ENCODE measurements at places on chromosomes 1 and 21.

- no peak for DNase-seq
These were observed 157.4 kb downstream of the DNM3 start for GRCh38 chr1:171998711-171999110.

- no peak for DNase-seq
These were observed 182.4 kb downstream of the TRABD2B start for GRCh38 chr1:47814612-47815395.

GRCh38 chr1:153670859-153671627 lies at the start of gene ILF2:
Gene ILF2 (minus strand): TSS chr1:153670993. CDS start chr1:153670922, 71 bp downstream.
- DNase-seq, result peak; percentile 99

- DNase-seq, result no peak
These were observed 10.4 kb upstream of the CELA3B start for GRCh38 chr1:21966247-21967000.

GRCh38 chr1:154403261-154403943 lies 1.7 kb upstream of the IL6R start:
- peak; percentile 52 for DNase-seq

DNA sequence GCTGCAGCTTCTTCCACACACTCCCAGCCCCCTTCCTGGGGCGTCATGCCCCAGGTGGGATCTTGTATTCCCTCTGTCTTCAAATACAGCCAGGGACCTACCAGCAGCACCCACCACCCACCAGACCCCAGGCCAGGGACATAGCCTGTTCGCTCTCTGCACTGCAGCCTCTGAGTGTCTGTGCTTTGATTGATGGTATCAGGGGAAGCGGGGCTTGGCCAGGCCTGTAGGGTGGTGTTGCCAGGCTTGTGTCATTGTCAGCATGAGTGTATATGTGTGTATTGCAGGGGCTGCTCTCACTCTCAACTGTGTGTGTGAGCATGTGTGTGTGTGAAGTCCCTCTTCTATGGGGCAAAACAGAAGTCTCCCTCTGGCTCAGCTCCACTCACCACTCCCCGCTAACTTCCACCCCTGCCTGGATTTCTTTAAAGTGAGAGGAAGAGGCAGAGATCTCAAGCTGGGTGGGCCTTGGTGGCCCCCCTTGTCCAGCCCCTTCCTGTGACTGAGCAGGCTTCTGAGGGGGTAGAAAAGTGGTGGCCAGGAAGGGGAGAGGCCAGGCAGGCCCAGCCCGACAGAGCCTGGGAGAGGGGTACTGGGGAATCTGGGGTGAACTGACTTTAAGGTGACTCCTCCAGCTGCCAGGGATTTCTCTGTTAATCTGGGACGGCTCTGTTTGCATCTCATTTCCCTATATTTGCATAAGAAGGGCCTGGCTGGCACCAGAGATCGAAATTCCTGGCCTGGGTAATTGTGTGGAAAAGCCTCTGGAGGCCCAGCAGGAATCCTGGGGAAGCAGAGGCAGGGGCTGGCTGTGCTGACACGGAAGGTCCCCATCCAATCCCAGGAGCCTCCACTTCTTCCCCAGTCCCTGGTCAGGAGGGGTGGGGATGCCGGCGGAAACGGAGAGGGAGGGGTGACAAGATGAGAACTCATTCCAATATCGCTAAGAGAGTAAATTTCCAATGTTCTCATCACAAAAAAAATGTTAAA lies 18.6 kb upstream of the ADGRB2 start:
- no peak for DNase-seq

DNA sequence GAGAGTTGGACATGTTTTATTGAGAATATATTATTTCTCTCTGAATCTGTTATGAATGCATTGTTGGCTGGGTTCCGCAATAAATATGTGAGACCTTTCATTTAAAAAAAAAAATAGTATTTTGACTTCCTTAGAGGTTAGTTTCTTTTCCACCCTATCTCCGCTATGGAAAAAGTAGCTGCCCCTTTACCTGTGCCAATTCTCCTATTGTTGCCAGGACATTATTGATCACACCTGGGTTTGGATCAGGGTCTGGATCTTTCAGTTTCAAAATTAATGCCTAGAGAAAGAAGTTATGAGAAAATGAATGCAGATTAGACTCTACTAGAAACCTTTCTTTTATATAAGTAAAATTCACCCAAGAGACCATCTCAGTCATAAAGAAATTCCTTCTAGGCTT lies 29.1 kb downstream of the MTOR start:
- DNase-seq, result no peak

- DNase-seq, result no peak
These were observed 101.4 kb downstream of the CC2D1B start for GRCh38 chr1:52264530-52265115.

GRCh38 chr21:34037009-34037795 lies 36.2 kb upstream of the MRPS6 start:
- no peak for DNase-seq

DNA sequence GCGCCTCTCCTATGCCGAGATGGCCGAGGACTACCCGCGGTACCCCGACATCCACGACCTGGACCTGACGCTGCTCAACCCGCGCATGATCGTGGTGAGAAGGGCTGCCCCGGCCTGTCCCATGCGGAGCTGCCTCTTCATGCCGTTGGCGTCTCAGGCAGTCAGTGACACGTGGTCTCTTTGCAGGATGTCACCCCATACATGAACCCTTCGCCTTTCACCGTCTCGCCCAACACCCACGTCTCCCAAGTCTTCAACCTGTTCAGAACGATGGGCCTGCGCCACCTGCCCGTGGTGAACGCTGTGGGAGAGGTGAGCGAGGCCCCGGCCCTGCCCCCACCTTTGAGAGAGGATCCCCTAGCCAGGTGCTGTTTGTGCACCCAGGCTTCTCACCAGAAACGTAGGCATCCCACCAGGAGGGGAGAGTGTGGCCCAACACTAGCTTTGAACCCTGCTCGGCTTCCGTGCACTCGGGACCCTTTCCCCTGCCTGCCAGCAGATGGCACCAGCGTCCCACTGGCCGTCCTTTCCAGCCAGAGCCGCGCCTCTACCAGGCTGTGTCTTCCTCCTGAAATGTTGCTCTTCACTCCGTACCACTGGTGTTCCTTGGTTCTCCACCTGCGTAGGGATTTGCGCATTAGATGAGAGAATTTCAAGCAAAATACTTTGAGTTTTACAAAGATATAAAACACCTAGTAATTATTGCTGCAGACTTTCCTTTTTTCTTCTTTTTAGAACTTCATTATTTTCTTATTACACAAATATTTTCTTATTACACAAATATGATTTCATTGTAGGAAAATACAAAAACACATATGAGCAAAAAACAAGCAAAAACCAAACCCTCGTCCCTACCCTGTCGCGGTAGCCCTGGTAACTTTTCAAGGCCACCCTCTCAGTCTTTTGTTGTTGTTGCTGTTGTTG lies 9.0 kb downstream of the NPPA start:
- DNase-seq, result peak; percentile 72

GRCh38 chr1:160584784-160585183 lies 5.5 kb upstream of the CD84 start:
- no peak for DNase-seq

DNA sequence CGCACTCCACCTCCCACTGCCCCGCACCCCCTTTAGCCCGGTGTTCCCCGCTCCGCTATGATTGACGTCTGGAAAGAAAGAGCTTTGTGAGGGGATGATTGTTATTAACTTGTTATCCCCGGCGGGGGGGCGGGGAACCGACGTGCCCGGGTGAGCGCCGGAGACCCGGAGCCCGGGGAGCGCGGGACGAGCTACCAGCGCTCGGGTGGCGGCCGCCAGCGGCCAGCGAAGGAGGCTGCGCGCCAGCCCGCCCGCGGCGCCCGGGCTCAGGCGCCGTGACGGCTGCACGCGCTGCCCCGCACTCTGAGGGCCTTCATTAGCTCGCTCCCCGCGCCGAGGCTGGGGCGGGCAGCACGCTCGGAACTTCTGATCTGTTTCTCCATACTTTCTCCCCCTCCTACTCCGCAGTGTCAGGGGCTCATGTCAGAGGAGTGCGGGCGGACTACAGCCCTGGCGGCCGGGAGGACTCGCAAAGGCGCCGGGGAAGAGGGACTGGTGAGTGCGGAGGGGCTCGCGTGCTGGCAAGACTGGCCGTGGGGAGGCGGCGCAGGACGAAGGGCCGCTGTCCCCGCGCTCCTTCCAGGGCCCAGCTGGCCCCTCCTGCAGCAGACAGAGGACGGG lies 2.1 kb downstream of the LHX8 start:
- no peak for DNase-seq

DNA sequence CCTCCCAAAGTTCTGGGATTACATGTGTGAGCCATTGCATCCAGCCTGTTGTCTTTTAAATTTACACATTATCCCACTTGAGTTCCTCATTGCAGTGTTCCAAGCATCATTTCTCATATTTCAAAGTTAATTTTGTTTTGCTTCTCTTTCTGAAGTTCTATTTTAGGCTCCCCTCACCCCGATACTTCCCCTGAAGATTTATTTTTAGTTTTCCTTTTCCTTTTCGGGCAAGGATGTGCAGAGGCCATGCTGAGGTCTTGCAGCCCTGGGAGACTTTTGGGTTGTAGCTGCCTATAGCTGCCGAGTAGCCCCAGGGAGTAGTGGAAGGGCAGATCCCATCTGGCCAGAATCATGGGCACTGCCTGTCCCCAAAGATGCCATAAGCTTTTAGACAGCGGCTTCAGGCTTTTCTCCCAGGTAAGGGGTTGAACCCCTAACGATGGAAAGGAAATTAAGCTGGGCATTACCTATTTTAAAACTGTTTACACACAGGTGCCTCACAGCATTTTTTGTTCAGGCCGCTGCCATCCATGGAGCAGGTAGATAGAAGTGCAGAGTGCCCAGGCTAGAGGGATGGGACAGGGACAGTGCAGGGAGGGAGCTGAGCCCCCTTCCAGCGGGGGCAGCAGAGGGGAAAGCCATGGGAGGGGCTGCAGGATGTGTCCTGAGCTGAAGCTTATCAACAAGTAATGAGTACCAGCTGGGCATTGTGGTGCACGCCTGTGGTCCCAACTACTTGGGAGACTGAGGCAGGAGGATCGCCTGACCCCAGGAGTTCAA lies 15.9 kb downstream of the PSEN2 start:
- DNase-seq, result no peak

- no peak for DNase-seq
These were observed 40.0 kb downstream of the CLDN17 start for GRCh38 chr21:30126576-30126975.

DNA sequence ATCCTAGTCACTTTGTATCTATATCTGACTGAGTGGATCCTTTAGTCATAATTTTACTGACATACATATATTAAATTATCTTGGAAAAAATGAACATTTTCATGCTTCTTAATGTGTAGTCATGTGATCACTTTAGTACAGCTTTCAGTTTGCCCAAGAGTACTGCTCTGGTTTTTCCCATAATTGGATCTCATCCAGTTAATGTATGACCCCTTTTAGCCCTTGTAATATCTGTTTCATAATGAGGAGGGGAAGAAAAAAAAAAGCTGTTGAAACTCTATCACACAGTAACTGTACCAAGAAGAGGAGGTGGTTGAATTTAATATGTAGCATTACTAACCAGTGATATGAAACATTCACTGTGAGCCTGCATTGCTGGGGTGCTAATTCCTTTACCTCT lies 328.7 kb downstream of the PTPRC start:
- no peak for DNase-seq

DNA sequence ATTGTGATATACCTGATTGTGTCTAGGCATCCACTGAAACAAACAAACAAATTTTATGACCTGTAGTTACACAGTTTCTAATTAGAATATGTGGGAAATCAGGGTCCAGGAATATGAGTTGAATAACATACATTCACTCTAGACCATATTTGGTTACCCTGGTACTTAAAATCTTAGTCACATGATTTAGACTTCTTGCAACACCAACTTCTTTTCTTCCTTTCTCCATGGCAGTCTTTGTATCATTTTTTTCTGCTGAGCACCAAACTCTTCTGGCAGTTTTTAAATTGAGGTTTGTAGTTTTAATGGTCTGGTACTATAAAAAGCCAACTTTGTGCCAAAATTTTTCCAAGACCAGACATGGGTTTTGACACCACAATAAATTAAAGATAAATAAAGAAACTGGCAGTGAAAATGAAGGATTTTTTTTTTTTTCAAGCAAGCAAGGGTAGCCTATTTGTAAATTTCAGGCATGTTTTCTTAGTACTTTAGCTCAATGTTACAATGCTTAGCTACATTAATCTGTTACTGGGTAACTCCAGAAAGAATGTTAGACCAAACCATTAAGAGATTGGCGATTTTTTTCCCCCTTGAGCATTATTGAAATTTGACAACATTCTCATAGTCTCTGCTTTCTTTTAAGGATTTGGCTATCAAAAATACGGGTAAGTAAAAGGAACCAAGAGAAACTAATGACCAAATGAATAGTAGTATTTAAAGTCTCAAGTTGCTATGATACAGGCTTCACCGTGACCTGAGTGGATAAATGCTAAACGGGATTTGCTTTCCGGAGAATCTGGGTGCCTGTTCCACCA lies 108.5 kb downstream of the NFIA start:
- no peak for DNase-seq

GRCh38 chr1:9599741-9600140 lies 11.0 kb downstream of the TMEM201 start:
- no peak for DNase-seq

DNA sequence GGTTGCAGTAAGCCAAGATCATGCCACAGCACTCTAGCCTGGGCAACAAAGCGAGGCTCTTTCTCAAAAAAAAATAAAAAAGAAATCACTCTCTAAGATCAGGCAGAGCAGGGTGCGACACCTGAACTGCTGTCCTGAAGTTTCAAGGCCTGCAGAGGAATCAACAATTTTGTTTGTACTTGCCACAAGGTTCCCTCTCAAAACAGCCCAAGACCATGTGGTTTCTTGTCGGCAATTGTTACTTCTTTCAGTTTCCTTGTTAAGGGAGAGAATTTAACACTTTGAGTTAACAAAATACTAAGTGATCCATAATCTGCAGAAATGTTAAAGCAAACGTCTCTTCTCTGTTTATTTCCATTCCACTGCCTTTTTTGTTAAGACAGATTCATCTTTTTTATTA lies 36.5 kb downstream of the MACO1 start:
- no peak for DNase-seq

DNA sequence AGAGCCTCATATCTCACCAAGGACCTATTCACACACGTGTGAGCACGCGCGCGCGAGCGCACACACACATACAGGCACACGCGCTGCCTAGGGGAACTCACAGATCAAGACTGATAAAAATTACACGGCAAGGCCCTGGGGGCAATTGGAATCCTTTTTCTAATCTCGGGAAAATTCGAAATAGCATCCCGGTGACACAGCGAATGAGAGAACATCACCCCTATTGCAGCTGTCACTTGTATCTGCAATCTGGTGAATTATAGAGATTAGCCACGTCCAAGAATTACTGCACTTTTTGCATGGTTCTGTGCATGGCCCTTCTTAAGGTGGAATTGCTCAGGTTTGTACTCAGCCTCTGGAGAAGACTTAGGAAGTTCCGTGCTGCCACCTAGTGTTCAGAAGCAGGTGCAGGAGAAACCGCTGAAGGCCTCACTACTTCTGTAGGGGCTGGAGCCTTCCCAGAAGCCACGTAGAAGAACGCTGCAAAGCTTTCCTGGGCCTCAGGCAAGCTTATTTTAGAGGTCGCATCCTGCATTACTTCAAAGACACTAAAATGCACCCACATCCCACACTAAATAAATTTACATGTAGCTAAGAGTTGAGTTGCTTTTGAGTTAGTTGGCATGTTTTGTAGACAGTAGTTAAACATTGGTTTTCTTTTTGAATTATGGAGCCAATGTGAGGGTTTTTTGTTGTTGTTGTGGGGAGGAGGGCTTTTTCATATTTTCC lies 229.2 kb upstream of the CAMK1G start:
- DNase-seq, result peak; percentile 41

Data from CD4-positive, alpha-beta T cell treated with Interleukin-1 beta for 1 hour (primary cell).